OCI-LY7 (cell line): ENCODE measurements at places on chromosomes 7 and 10.

- no peak for DNase-seq
These were observed 12.3 kb downstream of the UPP1 start for GRCh38 chr7:48101352-48101751.

- no peak for DNase-seq
These were observed 69.3 kb upstream of the PARD3 start for GRCh38 chr10:34884272-34884952.

- DNase-seq = no peak
These were observed 153.3 kb upstream of the TCERG1L start for GRCh38 chr10:131464789-131465188.

- DNase-seq = no peak
These were observed 462.4 kb upstream of the NUPR2 start for GRCh38 chr7:56578612-56579011.

GRCh38 chr7:31788883-31789680 lies 102.1 kb downstream of the PPP1R17 start:
- no peak for DNase-seq

DNA sequence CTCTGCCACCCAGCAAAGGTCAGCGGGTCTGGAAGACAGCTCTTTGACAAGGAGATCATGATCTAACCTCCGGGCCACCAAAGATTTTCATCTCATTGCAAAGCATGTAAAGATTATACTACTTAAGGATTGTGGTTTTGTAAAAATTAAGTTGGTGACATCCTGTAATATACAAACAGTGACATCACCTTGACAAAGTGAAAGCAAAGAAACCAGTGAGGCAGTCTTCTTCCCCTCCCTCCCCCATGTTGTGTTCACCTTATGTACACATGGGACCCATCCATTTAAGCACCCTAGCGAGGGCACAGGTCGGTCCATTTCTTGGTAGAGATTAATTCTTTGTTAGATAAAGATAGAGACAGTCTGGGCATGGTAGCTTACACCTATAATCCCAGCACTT lies 3.9 kb downstream of the MDH2 start:
- no peak for DNase-seq

- no peak for DNase-seq
These were observed 129.4 kb downstream of the AASS start for GRCh38 chr7:122014697-122015096.
